Amygdala (tissue), 56 donors: ENCODE measurements at places on chromosomes 6 and 20.

DNA sequence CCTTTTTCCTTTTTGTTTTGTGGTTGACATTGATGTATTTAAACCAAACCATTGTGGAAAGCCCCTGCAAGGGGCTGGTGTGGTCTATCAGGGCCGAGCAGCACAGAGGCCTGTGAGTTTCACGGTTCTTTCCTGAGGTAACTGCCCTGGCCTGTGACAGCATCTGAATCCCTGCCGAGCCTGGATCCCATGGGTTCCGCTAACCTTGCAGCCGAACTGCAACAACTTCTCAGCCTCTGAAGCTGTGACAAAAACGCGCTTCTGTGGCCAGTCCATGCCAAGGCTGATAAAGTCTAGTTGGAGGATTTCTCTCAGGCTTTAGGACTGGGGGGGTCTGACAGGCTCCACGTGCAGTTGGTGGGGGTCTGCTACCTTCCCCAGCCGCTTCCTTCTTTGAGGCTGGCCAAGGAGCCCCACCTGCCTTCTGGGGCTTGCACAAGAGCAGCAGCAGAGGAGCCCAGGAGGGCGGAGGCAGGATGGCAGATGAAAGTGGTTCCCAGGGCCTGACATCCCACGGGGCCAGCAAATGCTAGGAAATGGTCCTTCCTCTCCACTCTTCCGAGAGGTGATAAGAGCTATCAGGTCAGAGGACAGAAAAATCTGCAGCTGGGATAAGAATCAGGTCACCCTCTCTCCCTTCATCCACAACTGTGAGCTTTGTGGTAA is 150.9 kb downstream of the PREX1 start:
- DNase-seq, result no peak

DNA sequence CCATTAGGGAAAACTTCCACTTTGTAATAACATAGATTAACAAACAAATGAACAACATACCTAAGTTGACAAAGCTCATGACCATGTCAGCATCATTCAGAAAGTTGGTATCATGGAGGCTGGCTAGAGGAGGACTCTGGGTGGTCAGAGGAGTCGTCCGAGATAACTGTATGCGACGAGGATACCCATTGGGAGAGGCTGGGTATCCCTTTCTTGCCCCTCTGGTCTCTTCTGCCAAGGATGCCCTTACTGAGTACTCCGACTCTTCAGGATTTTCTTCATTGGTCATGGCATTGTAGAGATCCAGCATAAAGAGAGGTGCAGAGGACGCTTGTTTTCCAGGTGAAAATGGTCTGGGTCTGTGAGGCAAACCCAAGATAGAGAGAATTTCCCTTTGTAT is 1.1 kb downstream of the BMP5 start:
- DNase-seq, result no peak

DNA sequence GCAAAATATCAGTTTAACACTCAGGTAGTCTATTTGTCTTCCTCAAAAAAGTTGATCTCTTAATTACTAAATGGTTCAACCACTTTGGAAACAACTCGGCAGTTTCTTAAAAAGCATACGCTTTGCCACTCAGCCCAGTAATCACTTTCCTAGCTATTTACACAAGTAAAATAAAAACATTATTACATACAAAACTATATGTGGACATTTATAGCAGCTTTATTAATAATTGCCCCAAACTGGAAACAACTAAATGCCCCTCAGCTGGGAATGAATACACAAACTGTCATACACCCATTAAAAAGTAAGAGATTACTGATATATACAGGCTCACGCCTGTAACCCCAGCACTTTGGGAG is 7.4 kb downstream of the EEF1A1 start:
- DNase-seq, result no peak

GRCh38 chr6:147648916-147649315 is 140.4 kb downstream of the SAMD5 start:
- DNase-seq, result no peak

DNA sequence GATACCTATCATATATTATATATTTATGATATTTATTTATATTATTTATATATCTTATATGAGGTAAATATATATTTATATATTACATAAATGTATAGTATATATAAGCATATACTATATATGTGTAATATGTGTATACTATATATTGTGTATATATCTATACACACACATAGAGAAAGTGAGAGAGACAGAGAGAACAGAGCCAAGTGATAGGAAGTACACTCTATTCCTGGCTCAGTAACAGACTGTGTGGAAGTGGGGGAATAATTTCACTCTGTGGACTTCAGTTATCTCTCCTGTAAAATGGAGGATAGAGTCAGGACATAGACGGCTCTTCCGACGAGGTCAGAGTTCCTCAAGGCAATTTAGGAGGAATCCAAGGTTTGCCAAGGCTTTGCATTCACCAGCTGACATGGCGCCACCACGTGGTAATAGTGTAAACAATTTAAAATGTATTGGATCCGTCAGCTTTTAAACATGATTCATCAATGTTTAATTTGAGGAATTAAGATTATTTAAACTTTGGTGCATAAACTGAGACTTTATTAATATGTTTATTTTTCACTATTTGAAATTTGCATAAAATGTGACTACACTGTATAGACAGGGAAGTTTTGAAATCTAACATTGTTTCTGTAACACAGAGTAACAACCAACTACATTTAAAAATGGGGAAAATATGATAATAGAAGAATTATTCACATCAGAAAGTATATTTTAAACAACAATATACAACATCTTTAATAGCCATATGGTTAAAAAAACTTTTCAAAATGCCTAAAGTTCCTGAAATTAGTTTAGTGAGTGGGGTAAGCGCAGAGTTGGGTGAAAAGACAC is 75.4 kb upstream of the TMEM244 start:
- no peak for DNase-seq

DNA sequence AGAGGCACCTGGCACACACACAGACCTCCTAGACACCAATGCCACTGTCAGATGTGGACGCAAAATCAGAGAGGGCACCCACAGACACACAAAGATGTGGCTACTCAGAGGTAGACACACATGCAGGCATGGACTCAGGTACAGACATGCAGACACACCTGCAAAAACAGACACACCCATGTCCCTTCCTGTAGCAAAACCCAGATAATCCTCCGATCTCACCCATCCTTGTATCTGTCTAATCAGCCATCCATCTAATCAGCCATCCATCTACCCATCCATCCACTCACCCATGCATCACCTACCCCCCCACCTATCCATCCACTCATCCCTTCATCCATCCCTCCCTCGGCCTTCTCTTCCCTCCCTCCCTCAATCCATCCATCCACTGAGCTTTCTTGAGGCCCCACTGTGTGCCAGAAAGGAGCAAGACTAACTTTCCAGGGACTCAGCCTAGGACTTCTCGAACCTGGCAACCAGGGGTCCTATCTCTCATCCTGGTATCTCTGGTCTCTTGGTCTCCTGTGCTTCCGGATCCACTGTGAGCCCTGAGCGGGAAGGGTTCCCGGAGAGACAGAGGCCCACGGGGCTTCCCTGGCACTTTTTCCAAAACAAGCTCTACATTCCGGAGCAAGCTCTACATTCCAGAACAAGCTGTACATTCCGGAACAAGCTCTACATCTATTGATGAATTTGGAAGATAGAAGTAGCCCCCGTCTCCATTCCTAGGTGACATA is 1.1 kb upstream of the TGM2 start:
- DNase-seq, result no peak

DNA sequence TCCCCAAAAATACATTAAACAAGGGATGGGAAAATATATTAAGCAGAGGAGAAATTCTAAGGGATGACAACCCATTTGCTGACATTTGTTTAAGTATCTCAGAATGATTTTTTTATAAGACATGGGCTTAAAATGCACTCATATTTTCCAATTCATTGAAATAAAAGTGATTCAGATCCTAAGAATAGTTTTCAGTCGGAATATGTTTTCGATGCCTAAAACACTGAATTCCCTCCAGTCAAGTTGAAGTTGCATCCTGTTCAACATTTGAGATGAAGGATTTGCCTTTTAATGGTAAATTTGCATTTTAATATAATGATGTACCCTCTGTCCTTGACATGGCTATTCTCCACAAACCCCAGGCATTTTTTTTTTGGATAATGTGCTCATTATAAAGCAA is 79.3 kb downstream of the PTCHD4 start:
- no peak for DNase-seq

- no peak for DNase-seq
Measured at GRCh38 chr20:4661191-4661590, 60.5 kb upstream of the PRND start.

DNA sequence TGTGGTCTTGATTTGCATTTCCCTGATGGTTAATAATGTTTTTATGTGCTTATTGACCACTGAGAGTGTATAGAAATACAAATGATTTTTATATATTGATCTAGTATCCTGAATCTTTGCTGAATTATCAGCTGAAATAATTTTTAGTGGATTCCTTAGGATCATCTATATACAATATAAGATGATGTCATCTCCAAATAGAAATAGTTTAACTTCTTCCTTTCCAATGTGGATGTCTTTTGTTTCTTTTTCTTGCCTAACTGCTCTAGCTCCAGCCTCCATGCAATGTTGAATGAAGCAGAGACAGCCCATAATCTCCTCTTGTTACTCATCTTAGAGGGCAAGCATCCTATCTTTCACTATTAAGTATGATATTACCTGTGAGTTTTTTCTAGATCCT is 226.4 kb downstream of the GMDS start:
- no peak for DNase-seq

GRCh38 chr6:72406517-72406916 is 215.3 kb upstream of the KCNQ5 start:
- DNase-seq, result no peak

GRCh38 chr20:62420846-62421715 is 6.3 kb downstream of the RBBP8NL start:
- DNase-seq, result no peak

- no peak for DNase-seq
Measured at GRCh38 chr20:35120012-35120701, 27.0 kb downstream of the EDEM2 start.
